ENCODE measurements at places on chromosomes 12 and 14.

DNA sequence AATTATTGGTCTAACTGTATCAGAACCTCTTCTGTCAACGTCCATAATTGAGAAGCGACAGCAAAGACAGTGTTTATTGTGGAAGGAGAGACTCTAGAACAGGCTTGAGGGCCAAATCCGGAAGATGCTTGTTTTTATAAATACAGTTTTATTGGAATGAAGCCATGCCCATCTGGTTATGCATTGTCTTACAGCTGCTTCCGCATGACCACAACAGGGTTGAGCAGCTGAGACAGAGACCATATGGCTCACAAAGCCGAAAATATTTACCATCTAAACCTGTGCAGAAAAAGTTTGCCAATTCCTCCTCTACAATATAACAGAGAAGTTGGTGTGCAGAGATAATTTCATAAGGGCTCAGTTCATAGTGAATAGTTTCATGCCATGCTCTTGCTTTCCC, 24.5 kb downstream of the PRKAB1 start:
- DNase-seq, result no peak

GRCh38 chr14:36884049-36884448, 222.4 kb downstream of the PAX9 start:
- DNase-seq, result no peak

DNA sequence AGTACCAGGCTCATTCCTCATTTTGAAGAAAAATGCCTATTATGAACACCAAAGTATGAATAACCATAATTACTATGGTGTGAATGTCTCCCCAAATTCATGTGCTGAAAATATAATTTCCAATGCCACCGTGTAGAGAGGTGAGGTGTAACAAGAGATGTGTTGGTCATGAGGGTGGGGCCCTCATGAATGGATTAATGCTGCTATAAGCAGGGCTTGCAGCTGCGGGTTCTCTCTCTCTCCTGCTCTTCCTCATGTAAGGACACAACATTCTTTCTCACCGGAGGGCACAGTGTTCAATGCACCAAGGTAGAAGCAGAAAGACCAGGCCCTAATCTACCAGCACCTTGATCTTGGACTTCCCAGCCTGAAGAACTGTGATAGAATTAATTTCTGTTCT, 70.0 kb downstream of the TMTC1 start:
- no peak for DNase-seq

GRCh38 chr14:103180331-103180730, 57.1 kb downstream of the TNFAIP2 start:
- DNase-seq, result no peak

DNA sequence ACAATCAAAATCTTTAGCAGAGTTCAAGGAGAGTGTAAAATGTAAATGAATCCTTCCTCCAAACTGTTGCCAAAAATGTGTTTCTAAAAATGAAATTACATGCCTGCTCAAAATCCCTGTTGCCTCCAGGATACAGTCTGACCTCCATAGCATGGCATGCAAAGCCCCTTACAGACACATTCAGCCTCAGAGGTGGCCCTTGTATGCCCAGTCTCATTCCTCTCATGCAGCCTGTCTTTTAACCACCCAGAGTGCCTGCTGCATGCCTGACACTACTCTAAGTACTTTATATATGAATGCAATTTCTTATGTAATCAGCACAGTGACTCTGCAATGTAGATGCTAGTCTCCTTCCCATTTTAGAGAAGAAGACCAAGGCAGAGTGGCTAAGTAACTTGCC, 24.4 kb upstream of the PTPRQ start:
- DNase-seq, result no peak

DNA sequence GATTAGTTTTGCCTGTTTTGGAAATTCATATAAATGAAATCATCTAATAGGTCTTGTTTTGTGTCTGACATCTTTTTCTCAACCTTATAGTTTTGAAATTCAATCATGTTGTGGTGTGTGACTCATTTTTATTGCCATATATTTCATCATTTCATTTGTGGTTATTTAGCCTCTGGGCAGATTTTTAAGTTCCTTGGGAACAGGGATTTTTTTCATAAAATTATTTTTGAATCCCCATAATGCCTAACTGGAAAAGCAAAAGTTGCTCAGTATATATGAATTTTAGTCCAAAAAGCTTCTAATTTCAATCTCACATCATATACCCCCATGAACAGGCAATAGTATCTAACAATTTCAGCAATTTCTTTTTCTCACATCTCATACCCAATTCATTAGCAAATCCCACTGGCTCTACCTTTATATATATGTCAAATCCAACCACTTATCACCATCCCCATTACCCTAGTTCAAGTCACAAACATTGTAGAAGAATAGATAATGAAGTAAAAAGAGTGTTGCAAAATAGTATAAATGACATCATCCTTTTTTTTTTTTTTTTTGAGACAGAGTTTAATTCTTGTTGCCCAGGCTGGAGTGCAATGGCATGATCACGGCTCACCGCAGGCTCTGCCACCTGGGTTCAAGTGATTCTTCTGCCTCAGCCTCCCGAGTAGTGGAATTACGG, 2.6 kb upstream of the OR6J1 start:
- no peak for DNase-seq

- DNase-seq, result no peak
These were observed 296.6 kb upstream of the RTL1 start for GRCh38 chr14:101200008-101200649.

GRCh38 chr14:58200480-58200841, 512 bp downstream of the ACTR10 start:
- DNase-seq, result no peak

- no peak for DNase-seq
These were observed 1248.4 kb downstream of the LRFN5 start for GRCh38 chr14:42855085-42855484.

DNA sequence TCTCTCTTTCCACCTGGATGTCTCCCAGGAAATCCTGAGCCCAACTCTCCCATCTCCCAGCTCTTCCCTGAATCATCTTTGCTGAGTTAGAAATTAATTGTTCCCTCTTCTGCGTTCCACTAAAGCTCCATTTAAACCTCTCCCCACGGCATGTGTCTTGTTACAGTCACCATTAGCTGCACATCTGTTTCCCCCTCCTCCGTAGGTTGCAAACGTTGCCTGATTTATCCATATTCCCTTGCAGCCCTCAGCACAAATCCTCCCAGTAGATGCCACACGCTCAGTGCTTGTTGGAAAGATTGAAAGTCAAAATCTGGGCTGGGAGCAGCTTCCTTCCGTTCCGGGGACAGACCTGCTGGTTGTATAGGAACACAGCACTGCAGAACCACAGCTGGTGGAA, 90.4 kb downstream of the SLC24A4 start:
- no peak for DNase-seq

- DNase-seq, result no peak
These were observed 410.6 kb upstream of the SOX5 start for GRCh38 chr12:24360057-24360456.

- no peak for DNase-seq
These were observed 54.1 kb downstream of the KSR2 start for GRCh38 chr12:117914686-117915085.

DNA sequence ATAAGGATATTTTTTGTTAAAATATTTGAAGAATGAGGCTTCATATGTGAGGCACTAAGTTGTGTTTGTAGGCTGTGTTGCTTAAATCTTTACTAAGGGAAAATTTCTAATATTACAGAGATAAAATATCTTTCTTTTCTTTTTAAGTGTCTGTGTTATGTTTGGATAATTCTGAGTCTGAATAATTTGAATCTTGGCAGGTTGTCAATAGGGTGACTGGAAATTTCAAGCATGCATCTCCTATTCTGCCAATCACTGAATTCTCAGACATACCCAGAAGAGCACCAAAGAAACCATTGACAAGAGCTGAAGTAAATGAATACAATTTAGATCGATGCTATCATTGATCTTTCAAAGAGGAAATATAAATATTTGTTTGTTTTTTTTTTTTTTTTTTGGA, 29.4 kb downstream of the TMPO start:
- no peak for DNase-seq

- DNase-seq, result no peak
These were observed 401.4 kb downstream of the RPL10L start for GRCh38 chr14:46250113-46250703.

- no peak for DNase-seq
These were observed 28.1 kb upstream of the SINHCAF start for GRCh38 chr12:31353750-31354708.

GRCh38 chr12:105206686-105207374, 29.1 kb downstream of the APPL2 start:
- no peak for DNase-seq

DNA sequence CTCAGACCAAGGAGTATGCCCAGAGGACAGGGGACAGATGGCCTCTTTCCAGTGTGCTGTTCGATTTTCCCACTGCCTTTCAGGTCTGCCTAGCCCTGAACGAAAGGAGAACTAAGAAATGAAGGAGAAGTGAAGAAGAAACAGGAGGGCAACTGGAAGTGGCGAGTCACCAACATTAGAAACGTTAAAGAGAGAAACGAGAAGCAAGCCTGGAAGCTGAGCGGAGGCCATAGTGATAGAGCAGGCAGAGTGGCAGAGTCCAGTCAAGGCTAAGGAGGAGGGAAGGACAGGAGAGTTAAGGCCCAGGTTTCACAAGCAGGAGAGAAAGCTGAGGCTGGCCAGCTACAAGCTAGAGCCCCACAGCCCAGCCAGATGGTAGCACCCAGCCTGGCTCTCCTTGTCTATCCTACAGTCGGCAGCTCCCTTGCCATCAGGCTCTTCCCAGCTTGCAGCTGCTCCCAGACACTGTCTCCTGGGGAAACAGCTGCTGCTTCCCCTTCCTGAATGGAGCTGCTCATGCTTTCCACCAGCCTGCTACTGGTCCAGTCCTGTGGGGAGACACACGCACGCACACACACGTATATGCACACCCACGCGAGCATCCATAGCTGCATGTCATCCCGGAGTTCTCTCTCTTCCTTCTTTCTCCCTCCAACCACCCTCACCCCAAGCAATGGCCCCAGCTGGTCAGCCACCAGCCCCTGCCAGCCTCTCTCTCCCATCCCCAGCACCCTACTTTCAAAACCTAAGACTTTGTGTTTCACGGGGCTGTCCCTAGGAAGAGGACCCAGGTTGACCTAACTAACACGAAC, 139.7 kb upstream of the CCND2 start:
- no peak for DNase-seq

- DNase-seq, result no peak
These were observed 25.3 kb upstream of the RHOJ start for GRCh38 chr14:63178912-63179311.

DNA sequence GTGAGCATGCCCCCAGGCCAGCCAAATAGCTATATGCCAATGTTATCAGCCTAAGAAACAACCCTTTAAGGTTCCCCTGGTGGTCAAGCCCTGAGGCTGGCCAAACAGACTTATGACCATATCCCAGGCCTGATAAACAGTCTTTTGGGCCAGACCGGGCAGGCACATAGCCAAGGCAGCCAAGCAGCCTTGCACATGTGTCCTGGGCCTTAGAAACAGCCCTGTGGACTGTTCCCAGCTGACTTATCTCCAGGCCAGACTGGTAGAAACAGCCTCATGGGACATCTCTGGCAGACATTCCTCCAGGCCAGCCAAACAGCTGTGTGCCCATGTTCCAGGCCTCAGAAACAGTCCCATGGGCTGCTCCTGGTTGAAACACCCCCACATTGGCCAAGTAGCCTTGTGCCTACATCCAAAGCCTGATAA, 295.0 kb upstream of the MGAT4C start:
- DNase-seq, result no peak

DNA sequence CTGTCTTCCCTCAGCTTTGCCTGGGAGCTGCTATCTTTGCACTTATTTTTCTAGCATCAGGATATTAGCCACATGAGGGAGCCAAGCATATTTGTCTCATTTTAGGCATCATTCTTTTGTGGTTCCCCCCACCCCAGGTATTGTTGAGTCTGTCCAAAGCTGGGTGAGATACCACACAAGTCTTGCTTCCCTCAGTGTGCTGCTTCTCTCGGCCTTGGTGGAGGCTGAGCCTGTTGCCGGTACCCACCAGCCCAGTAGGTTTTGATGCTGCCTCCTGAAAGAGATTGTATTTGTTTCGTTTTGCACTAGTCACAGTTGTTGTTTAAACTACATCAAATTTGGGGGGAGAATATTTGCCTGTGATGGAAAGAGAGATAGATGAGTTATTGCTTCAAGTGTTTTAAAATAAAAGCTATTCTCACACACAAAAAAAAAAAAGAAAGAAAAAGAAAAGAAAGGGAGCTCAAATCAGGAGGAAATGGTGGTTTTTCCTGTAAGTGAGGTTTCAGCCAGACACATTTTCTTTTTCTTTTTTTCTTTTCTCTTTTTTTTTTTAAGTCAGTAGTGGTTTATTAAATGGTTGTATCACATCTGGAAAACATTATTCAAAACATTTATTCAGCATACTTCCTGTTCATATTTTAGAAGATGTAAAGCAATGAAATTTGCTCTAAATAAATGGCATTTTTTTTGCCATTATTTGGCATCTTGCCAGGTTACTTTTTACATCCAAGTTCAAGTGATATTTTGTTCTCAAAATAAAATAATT, 58.5 kb downstream of the SLC4A8 start:
- no peak for DNase-seq

DNA sequence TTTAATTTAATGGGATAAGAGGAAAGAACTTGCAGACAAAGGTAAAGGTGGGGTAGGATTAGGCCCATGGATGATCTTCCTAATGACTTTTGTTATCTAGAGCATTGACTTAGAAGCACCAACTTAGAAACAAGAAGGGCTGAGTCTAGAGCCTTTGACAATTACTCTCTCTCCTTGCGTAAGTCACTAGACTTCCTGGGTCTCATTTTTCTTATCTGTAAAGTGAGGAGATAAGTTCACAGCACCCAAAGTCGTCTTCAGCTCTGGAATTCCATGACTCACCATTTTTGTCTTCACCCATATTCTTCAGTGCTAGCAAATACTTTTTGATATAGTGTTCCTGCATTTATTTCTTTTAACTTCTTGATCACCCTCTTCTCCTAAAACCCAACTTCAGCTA, 75.7 kb downstream of the SSPN start:
- DNase-seq, result no peak

DNA sequence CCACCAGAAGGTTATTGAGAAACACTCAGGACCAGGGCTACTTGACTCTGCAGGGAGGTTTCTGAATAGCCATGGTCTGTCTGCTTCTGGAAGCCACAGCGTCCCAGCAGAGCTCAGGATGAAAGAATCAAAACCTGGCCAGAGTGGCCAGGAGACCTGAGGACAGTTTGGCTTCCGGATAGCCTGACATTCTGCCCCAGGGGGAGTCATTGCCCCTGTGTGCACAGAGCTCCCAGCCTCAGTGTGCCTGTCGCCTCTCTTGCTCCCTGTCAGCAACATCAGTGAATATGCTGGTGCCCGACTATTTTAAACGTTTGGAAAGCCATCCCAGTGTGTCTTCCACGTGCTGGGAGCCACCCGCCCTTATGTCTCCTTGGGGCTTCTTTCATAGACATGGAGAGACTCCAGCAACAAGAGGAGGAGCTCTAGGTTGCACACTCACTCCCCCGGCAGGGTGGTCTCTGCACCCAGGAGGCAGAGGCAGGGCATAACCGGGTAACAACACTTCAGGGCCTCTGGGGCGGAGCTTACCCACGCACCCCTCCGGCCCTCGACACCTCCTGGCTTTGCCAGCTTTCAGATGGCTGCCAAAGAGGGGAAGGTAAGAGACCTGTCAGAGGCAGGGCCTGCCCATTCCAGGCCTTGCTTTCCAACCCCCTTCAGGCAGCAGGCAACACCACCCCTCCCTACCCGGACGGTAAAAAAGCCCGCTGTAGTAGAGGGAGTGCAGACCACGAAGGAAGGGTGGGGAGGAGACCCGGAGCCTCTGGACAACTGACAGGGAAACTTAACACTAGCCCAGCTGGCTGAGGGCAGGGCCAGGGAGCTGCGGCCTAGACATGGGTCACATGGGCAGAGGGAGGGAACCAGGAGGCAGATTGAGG, 19.0 kb upstream of the SLC6A12 start:
- DNase-seq, result no peak
